ENCODE measurements at places on chromosomes 5 and 9.

DNA sequence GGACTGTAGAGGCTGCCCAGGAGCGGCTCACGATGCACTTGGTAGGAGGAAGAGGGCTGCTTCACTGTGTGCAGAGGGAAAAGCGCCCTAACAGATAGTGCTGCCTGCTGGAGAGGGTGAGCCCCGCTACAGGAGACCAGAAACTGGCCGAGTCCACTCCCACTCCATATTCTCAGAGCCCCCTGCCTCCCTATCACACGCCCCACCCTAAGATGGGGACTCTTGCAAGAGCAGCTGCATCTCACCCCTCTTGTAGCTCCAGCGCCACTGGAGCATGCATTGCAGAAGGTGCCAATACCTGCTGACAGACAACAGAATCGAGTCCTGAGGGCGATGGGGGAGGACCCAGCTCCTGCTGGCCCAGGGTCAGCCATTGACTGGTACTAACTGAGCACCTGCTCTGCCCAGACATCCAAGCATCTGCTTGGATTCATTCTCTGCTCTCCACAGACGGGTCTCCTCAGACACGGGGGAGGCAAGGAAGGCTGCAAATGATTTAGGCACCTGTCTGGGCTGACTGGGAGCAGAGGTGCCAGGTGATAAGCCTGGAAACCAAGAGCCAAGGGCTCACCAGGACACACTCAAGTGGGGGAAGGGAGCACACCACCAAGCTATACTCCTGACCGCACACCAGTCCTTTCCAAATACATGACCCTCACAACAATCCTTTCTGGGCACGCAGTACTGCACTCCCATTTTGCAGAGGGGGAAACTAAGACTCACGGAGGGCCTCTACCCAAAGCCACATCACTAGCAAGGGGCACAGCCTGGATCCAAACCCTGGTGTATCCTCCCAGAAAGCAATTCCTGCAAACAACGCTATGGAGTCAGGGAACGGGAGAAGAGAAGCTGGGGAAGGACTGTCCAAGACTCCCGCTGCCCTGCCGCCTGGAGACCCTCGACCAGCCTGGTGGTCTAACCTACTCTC is 1.6 kb downstream of the BICD2 start:
- DNase-seq: no peak

GRCh38 chr5:98398465-98398864 is 375.0 kb upstream of the RGMB start:
- DNase-seq: no peak

- DNase-seq: no peak
Measured at GRCh38 chr5:143235423-143235822, 168.1 kb downstream of the NR3C1 start.

- DNase-seq: no peak
Measured at GRCh38 chr9:70042461-70043215, 1.0 kb upstream of the MAMDC2 start.

GRCh38 chr5:79143684-79144379 is 32.2 kb downstream of the BHMT start:
- no peak for DNase-seq

DNA sequence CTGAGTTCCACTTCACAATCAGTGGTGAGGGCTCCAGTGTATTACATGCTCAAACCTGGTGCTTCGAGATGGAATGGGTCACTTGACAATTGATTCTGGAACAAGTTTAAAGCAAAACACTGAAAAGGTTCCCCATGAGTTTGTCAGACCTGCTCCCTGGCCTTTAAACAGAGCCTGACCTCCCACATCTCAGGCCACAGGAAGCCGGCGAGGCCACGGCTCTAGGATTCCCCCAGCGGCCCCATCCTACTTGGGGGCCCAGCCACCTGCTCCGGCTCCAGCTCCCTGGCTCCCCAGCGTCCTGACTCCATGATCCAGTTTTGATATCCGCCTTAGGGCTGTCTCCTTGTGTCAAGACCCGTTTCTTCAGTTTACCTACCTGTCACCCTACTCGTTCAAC is 62.0 kb downstream of the TTLL11 start:
- no peak for DNase-seq

DNA sequence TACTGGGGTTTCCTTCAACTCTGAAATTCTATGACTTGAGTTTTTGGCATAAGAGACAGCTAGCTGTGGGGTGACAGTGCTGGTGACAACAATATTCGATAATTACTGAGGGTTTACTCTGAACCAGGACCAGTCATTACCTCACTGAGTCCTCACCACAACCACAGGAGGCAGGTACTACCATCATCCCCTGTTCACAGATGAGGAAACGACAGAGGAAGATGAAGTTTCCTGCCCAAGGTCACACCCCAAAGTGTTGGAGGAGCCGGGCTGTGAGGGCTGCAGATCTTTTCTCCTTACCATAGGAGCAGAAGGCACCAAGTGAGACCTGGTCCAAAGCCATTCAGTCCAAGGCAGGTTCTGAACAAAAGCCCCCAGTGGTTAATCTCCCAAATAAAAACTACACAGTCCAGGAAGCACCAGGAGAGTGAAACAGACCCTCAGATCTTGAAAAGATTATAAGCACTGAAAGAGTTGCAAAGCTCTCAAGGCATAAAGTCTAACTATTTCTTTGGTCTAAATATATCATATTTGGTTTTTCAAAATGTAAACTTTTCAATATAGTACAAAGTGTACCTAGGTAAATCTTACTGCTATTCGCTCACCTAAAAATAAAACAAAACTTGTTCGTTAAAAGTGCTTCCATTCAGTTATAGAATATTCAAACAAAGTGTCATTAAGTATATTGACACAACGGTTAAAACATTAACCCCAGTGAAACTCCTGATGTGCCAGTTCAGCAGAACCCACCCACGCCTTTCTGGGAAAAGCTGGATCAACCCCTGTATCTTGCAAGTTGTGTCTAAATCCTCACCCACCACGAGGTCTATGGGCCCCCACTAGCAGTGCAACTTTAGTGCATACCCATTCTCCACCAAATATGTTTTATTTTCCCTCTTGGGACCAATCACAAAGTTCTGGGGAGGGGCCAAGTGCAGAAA is 82.6 kb upstream of the EQTN start:
- no peak for DNase-seq

- no peak for DNase-seq
Measured at GRCh38 chr9:124769549-124770358, 1.4 kb downstream of the NR6A1 start.

- DNase-seq: no peak
Measured at GRCh38 chr5:123371575-123372179, 51.5 kb downstream of the CEP120 start.

DNA sequence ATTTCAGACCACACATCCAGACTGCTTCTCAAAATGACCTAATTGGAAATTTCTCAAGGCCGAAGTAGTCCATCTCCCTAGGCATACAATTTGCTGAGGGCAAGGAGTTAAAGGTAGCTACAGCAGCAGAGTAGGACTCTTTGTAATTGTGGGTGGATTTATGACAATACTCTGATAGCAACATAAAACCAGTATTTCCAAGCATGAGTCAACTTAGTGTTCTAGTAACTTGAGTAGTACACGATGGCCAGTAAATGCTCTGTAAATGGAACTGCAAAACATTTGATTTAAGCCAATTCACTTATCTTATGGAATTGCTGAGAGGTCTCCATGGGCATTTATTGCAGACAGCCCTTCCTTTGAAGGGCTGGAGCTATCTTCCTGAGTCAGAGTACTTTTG is 352.2 kb downstream of the PLK2 start:
- DNase-seq: no peak

- no peak for DNase-seq
Measured at GRCh38 chr9:133609311-133610098, at the start of gene FAM163B. Gene FAM163B, minus strand, starts transcription at chr9:133609389. Its CDS starts 29,166 bp downstream, at chr9:133580223.

DNA sequence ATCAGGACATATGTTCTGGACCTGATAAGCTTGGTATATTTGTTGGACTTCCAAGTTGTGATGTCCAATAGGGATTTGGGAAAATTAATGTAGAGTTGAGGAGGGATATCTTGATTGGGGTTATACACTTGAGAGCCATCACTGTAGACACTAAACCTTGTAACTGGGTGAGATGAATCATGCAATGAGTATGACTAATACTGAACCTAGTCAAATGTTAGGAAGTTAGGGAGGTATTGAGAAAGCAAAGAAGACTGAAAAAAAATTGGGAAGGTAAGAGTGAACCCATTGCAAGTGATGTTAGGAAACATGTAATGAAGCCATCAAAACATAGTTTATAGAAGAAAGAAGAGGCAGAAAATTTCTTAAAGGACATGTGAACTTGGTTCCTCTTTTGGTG is 668.4 kb upstream of the CDH9 start:
- DNase-seq: no peak

GRCh38 chr9:132002643-132003318 is 76.9 kb downstream of the MED27 start:
- no peak for DNase-seq

- no peak for DNase-seq
Measured at GRCh38 chr9:97900738-97901565, 21.3 kb downstream of the TRMO start.
